ENCODE measurements at places on chromosomes 1 and 21.

DNA sequence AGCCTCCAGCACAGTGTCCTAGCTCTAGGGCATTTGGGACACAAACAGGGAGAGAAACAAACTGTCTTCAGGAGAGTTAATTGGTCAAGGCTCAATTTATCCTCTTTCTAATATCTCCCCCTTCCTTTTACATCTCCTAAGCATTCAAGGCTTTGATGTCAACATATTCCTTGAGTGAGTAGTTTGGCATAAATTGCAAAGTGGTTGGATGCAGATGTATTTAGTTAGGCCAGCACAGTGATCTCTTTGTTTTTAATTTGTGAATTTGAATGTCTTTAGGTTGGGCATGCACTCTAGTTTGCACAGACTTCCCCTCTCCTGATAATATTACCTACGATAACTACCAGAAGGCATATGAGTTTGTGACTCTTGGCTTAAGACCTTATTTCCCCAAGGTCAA lies 12.5 kb upstream of the OLFML2B start:
- DNase-seq = no peak

DNA sequence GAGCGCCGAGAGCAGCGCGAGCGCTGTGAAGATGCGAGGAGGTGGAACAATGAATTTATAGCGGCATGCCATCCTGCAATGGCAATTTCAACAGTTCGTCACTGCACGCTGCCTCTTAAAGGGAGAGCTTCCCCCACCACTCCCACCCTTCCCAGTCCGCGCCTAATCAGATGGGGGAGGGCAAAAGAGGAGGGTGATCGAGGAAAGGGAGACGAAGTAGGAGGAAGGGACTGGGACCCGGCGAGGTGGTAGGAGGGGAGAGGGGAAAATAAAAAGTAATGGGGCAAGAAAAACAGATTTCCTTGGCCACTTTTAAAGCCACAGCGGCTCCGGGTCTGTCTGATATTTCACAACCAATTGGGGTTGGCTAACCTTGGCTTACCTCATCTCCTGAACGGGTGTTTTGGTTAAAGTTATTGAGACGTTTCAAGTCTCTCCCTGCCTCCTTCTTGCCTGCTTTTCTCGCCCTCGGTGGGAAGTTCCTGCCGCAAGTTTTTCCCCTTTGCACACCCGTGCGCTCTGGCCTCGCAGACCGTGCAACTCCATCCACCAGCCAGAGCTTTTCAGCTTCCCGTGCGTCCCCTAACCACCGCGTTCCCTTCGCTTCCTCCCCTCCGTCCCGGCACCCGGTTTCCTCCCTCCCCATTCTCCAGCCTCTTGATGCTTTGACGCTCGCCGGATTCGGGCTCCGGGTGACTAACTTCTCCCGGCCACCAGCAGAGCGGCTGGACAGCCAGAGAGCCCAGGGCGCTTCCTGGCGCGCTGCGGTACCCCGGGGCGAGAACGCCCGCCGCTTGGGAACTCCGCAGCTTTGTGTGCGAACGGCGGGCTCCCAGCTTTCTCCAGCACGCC lies at the start of gene ADAMTS5:
Gene ADAMTS5 (minus strand): TSS at position 27 of the 852 bp plus-strand sequence. CDS start 697 bp downstream, outside the sequence.
- DNase-seq = no peak

DNA sequence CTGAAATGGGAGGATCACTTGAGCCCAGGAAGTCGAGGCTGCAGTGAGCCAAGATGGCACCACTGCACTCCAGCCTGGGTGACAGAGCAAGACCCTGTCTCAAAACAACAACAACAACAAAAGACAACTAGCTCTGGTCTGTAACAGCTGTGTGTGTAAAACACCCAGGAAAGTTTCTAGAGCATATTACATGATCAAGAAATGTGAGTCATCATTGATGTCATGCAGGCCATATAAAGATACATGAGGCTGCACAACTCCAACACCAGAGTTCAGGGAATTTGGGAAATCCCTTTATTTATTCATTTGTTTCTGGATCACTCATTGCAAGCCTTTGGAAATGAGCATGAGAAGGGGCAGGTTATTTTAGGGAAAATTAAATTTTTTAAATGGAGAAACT lies 50.3 kb upstream of the CTPS1 start:
- DNase-seq = no peak

- peak; percentile 25 for DNase-seq
These were observed 45.3 kb downstream of the HHAT start for GRCh38 chr1:210373878-210374599.

GRCh38 chr1:81375884-81376548 lies 424.7 kb upstream of the ADGRL2 start:
- DNase-seq = no peak

DNA sequence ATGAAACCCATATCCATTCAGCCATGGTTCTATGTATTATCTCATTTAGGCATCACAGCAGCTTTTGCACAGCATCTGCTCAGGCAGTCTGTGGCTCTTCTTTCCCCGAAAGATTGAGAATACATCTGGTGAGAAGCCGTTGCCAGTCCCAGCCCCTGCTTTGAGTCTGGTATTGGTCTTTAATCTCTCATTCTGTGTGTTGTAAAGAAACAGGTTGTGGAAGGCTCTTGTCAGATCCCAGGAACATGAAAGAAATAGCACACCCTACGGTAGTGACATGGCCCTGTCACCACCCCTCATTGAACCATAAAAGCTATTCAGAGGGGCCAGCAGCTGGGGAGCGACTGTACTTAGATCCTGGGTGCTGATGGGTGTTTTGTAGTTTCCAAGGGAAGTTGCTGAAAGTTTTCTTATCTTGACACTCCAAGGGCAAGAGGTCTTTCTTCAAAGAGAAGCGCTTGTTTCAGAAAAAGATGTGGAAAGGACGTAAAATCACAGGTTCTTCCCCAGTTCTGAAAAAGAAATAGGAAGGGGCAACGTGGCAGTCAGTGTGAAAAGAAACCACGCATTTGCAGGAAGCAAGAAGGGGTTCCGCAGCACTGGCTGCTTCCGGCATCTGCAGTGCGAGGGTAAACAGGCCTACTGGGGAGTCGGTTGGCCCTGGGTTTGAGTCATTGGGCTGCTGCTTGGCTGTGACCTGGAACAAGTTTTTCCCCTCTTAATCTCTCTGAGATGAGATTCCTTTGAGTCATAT lies 145.0 kb downstream of the DHRS3 start:
- DNase-seq = no peak

GRCh38 chr1:175900171-175900570 lies 156.8 kb upstream of the TNR start:
- DNase-seq = no peak

DNA sequence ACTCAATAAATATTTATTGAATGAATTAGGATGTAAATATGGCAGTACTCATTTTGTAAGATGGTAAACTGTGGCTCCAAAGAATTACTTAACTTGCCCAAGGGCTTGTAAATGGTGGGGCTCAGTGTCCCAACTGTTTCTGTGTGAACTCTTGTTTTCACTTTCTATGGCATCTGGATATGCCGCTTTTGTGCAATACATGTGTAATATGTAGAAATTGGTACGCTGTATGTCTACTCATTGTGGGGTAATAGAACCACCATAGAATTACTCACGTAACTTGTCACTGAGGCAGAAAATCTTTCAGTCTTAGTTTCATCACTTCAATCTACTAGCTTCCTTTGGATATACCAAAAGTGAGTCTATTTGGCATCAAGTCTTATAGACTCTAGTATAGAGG lies 977 bp downstream of the PRPF3 start:
- no peak for DNase-seq

Measured in SHP77 treated with DMSO at 0.1 percent for 48 hours (cell line).